ENCODE measurements at places on chromosomes 3 and 15. TPM values are rescaled to one million over a fixed set of nuclear protein-coding genes. Genes with fewer than 3 reads are reported as not detected.

ULK3 gene
- 8.2 TPM for total RNA-seq

HACD2 gene
- total RNA-seq, result 95.4 TPM

HESX1 gene
- 0.22 TPM for total RNA-seq

LARP6 gene
- 20.8 TPM for total RNA-seq

FOXB1 gene
- total RNA-seq, result 0.39 TPM

CPN2 gene
- total RNA-seq, result not detected

CORO2B gene
- under 0.01 TPM for total RNA-seq

ITIH1 gene
- not detected for total RNA-seq

Measured in placental epithelial cell (primary cell).